ENCODE measurements at places on chromosomes 5 and 9.

- DNase-seq = no peak
These were observed 37.7 kb downstream of the SMIM23 start for GRCh38 chr5:171823269-171823668.

- DNase-seq = no peak
These were observed 6.4 kb downstream of the TLE4 start for GRCh38 chr9:79577969-79578723.

- DNase-seq = no peak
These were observed 20.3 kb downstream of the ENHO start for GRCh38 chr9:34502471-34502870.

- DNase-seq = no peak
These were observed 129.5 kb downstream of the FOXD1 start for GRCh38 chr5:73319036-73319435.

DNA sequence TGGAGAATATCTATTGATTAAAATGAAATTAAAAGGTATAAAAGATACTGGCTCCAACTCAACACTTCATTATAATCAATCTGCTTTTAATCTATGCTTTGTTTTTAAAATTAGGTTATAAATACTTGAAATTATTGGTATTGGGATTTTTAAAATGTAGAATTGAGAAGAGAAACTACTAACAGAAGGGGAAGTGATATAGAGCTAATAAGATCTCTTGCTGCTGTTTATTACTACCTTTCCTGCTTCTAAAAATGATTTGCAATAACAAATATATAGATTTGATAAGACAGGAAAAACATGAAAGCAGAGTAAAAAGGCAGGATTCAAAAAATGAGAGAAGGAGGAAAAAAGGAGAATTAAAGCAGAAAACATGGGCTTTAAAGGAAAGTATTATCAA is 209.3 kb upstream of the NREP start:
- no peak for DNase-seq

Data from activated naive CD4-positive, alpha-beta T cell treated with anti-CD3 and anti-CD28 coated beads, Interleukin-2, amount 10 ng/mL, durations not matched to agents 7 days and 5 days (primary cell).